Peyer's patch (tissue), 4 donors: ENCODE measurements at places on chromosomes 13 and 19.

GRCh38 chr13:39455521-39456175 is 147.3 kb downstream of the LHFPL6 start:
- no peak overlapping the region for H3K27ac ChIP-seq
- no peak overlapping the region for H3K4me3 ChIP-seq
- no peaks in the 10 kb centered on the region for H3K4me1 ChIP-seq
- no peaks in the 10 kb centered on the region for H3K36me3 ChIP-seq
- no peak for DNase-seq

DNA sequence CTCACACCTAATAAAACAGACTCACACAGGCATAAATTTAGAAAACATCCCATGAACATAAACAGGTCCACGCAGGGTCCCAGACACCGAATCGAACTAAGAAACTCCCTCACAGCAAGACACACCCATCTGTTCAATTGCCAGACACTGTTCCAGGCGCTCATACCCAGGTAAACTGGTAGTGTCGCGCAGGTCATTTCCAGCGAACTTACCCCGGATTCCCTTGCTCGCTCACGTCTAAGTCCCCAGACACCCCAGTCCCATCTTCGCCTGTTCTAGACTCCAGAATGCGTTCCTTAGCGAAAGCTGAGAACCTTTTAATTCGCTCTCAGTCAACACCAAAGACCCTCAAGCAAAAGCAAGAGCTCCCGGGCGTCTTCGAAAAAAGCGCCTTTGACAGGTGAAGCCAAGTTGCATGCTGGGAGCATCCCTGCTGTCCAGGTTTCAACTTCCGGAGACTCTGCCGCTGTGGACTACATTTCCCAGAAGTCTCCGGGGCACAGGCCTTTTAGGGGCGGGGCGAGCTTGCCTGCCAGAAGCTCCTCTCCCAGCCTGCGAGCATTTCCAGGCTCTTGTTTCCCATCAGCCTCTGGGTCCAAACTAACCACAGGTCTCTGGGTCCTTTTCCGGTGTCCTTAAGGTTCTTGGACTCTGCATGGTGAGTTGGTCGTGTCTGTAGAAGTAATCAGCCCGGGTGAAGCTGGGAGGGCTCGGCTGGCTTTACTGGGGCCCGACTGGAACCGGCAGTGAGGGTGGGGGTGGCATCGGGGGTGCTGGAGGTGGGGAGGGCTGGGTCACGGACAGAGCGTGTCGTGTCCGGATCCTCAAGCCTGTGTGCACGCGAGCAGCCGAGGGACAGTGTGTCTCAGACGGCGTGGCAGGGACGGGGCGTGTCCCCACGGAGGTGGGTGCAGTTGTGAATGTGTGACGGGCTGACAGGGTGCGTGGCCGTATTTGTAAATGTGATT is at the start of gene ZNF283:
ZNF283 (plus strand) TSS at position 535 of the 968 bp plus-strand sequence. CDS start 6,184 bp downstream, outside the sequence.
- H3K27me3 ChIP-seq: no peaks in the 10 kb centered on the region
- DNase-seq: peak; percentile 91
- peak within 1 kb of the TSS; percentile 63 for H3K4me3 ChIP-seq
- H3K36me3 ChIP-seq: peaks cover 36% of the 10 kb centered on the region

GRCh38 chr19:10009714-10010224 is 535 bp downstream of the COL5A3 start:
- DNase-seq: no peak
- H3K27ac ChIP-seq: no peak overlapping the region
- H3K4me3 ChIP-seq: peak overlapping the region; percentile 26
- H3K4me1 ChIP-seq: peaks cover 40% of the 10 kb centered on the region
- no peaks in the 10 kb centered on the region for H3K36me3 ChIP-seq

GRCh38 chr13:112958127-112958989 is 10.7 kb upstream of the MCF2L start:
- H3K27ac ChIP-seq: peak overlapping the region; percentile 30
- H3K4me1 ChIP-seq: no peaks in the 10 kb centered on the region
- H3K36me3 ChIP-seq: no peaks in the 10 kb centered on the region
- H3K4me3 ChIP-seq: no peak overlapping the region
- peak; percentile 28 for DNase-seq

DNA sequence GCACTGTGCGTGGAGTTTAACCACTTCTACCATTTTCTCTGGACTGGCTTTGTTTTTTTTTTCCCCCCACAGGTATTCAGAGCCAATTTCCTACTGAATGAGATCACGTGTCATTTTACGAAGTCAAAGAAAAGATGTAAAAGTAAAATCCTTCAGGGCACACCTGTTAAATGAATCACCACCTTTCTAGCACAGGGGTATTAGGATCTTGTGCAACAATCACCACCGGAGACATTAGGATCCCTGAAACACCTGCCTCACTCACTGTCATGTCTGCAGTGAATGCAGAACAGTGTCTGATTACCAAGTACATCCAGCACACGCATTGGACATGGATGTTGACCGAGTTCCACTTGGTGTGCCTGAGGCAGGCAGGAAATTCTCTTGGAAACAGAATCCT is 17.2 kb downstream of the BRD4 start:
- no peaks in the 10 kb centered on the region for H3K36me3 ChIP-seq
- DNase-seq: no peak
- no peak overlapping the region for H3K4me3 ChIP-seq
- H3K27me3 ChIP-seq: no peaks in the 10 kb centered on the region

- no peaks in the 10 kb centered on the region for H3K36me3 ChIP-seq
- no peak overlapping the region for H3K4me3 ChIP-seq
- H3K4me1 ChIP-seq: no peaks in the 10 kb centered on the region
- H3K27me3 ChIP-seq: no peaks in the 10 kb centered on the region
- no peak overlapping the region for H3K27ac ChIP-seq
Measured at GRCh38 chr13:31074756-31075155, 86.9 kb downstream of the HSPH1 start.

- no peak for DNase-seq
- H3K27ac ChIP-seq: no peak overlapping the region
- H3K27me3 ChIP-seq: no peaks in the 10 kb centered on the region
- H3K36me3 ChIP-seq: no peaks in the 10 kb centered on the region
Measured at GRCh38 chr19:23539499-23539898, 144.2 kb upstream of the ZNF91 start.

DNA sequence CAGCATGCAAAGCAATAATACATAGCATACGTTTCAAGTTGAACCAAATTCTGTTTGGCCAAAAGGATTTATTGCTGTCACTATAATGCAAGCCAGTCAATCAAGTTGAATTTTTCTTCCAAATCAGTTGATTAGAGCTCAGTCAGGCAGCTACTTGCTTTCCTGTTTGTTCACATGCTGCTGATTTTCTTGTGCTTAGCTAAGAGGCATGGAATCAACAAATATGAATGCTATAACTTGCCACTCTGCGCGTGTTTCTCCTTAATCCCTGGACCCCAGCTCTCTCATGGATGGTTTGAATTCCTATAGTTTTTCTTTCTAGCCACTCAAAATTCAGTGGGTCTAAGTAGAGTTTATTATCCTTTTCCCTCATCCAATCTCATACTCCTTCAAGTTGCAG is 311.3 kb downstream of the KLF5 start:
- H3K4me3 ChIP-seq: no peak overlapping the region
- H3K4me1 ChIP-seq: no peaks in the 10 kb centered on the region
- H3K27me3 ChIP-seq: no peaks in the 10 kb centered on the region

GRCh38 chr19:38494379-38494778 is 60.9 kb downstream of the RYR1 start:
- DNase-seq: no peak
- H3K36me3 ChIP-seq: no peaks in the 10 kb centered on the region
- no peaks in the 10 kb centered on the region for H3K27me3 ChIP-seq
- H3K27ac ChIP-seq: no peak overlapping the region

GRCh38 chr13:100396776-100397175 is 191.8 kb downstream of the GGACT start:
- no peaks in the 10 kb centered on the region for H3K36me3 ChIP-seq
- no peak overlapping the region for H3K4me3 ChIP-seq
- H3K27me3 ChIP-seq: no peaks in the 10 kb centered on the region

DNA sequence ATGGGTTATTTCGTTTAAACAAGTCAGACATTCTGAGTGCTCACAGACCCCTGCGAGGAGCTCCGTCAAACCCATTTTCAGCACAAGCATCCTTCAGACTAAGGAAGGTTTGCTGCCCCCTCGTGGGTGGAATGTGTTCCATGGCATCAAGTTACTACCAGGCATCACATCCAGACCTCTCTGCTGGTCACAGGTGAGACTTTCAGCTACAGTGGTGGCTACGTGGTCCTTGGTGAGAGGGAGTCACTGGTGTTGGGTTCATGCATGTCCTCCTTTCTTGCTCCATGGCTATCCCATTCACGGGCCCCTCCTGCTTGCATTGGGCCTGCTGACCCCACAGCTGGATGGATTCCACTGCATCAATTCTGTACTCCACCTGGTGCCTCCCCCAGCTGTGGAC is 9.1 kb upstream of the LILRB5 start:
- peak; percentile 78 for DNase-seq
- no peaks in the 10 kb centered on the region for H3K27me3 ChIP-seq
- no peaks in the 10 kb centered on the region for H3K4me1 ChIP-seq
- no peak overlapping the region for H3K27ac ChIP-seq
- H3K4me3 ChIP-seq: no peak overlapping the region

DNA sequence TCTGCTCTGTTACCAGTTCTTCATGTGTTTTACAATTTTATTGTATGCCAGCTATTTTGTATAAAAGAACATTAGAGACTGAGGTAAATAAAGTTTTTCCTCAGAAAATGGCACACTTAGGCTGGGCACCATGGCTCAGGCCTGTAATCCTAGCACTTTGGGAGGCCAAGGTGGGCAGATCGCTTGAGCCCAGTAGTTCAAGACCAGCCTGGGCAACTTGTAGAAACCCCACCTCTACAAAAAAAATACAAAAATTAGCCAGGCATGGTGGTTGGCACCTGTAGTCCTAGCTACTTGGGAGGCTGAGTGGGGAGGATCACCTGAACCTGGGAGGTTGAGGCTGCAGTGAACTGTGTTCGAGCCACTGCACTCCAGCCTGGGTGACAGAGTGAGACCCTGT is 32.0 kb downstream of the CCDC8 start:
- no peaks in the 10 kb centered on the region for H3K4me1 ChIP-seq
- H3K27ac ChIP-seq: no peak overlapping the region
- no peaks in the 10 kb centered on the region for H3K36me3 ChIP-seq
- DNase-seq: no peak
- no peaks in the 10 kb centered on the region for H3K27me3 ChIP-seq
- no peak overlapping the region for H3K4me3 ChIP-seq

DNA sequence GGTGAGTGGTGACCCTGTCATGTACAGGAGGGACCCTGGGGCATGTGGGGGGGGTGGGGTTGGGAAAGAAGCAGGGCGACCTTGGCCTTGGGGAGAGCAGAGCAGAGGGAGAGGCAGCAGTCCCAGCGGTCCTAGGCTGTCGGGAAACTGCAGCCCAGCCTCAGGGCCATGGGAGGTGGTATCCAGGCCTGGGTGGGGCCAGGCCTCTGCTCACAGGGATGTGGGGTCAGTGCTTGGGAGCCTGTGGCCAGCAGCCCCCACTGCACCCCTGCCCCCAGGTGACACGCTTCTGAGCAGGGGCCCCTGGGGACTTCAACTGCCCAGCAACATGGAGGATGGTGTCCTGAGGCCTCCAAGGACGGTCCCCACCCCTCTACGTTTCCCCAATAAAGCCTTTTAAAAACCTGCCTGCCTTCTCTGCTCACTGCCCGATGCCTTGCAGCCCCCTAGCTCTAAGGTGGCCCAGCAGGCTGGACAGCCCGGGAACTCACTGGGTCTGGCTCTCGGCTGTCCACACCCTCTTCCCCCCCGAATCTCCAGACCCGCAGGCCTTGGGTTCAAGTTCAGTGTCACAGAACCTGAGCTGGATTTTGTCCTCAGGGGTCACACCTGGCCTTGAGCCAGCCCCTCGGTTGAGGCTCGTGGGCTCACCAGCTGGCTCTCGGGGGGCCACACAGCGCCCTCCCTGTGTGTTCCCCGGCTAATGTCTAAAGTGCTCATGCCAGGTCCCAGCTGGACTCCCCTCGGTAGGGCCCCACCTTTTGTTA is 6.9 kb downstream of the PNKP start:
- no peak for DNase-seq
- no peak overlapping the region for H3K4me3 ChIP-seq

- H3K4me3 ChIP-seq: peak within 1 kb of the TSS; percentile 97
- DNase-seq: peak; percentile 86
- no peaks in the 10 kb centered on the region for H3K27me3 ChIP-seq
Measured at GRCh38 chr19:41882568-41883462, at the start of gene ARHGEF1. Gene ARHGEF1, plus strand, starts transcription at chr19:41883184. Its CDS starts 4,899 bp downstream, at chr19:41888083.

DNA sequence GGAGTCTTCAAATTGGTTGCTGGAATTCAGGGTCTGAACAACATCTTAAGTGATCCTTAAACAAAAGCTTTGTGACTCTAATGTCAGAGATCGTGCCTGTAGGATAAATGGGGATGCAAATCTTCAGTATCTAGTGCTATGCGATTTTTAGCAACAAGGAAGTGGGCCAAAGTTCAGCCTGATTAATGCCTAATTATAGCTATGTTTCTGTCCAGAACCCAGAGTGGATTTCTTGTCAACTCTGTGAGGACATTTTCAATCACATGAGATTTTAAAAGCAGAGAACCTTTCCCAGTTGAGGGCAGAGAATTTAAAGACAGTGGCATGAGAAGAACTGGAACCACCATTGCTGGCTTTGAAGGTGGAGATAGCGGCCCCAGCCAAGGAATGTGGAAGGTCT is 84.3 kb upstream of the PCDH9 start:
- no peak overlapping the region for H3K27ac ChIP-seq
- H3K36me3 ChIP-seq: no peaks in the 10 kb centered on the region
- no peak for DNase-seq
- no peaks in the 10 kb centered on the region for H3K27me3 ChIP-seq
- no peaks in the 10 kb centered on the region for H3K4me1 ChIP-seq
- no peak overlapping the region for H3K4me3 ChIP-seq

- peaks cover 47% of the 10 kb centered on the region for H3K4me1 ChIP-seq
- no peaks in the 10 kb centered on the region for H3K27me3 ChIP-seq
Measured at GRCh38 chr19:37941782-37942515, 34.9 kb downstream of the SIPA1L3 start.

- H3K27me3 ChIP-seq: no peaks in the 10 kb centered on the region
- peaks cover 64% of the 10 kb centered on the region for H3K36me3 ChIP-seq
- no peak overlapping the region for H3K4me3 ChIP-seq
- no peak for DNase-seq
Measured at GRCh38 chr19:35738021-35738886, 4.0 kb downstream of the IGFLR1 start.

GRCh38 chr19:49468746-49469447 is 5.1 kb upstream of the FLT3LG start:
- H3K27ac ChIP-seq: peak overlapping the region; percentile 63
- H3K4me3 ChIP-seq: no peak overlapping the region
- peak; percentile 90 for DNase-seq
- no peaks in the 10 kb centered on the region for H3K36me3 ChIP-seq
- peaks cover 26% of the 10 kb centered on the region for H3K4me1 ChIP-seq

DNA sequence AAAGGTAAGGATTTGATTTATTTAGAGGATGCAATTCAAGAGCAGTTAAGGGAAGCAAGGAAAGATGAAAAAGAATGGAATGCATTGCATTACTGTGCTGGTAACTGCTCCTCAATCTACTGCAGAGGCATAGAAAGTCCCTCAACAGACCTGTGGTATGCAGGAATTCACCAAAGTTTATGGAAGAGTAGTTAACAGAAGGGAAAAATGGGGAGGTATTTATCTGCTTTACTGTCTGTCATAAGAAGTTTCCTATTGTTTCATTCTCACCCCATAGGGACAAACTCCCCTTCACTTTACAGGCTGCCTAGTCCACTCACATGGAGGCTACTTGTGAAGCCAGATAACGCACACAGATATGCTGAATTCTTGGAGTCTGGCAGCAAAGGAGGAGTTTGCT is 354.9 kb upstream of the SPRY2 start:
- no peaks in the 10 kb centered on the region for H3K27me3 ChIP-seq
- H3K36me3 ChIP-seq: no peaks in the 10 kb centered on the region
- H3K27ac ChIP-seq: no peak overlapping the region
- H3K4me3 ChIP-seq: no peak overlapping the region

GRCh38 chr19:40360708-40361241 is 12.3 kb downstream of the PLD3 start:
- no peaks in the 10 kb centered on the region for H3K4me1 ChIP-seq
- no peak overlapping the region for H3K4me3 ChIP-seq
- no peaks in the 10 kb centered on the region for H3K27me3 ChIP-seq
- H3K27ac ChIP-seq: no peak overlapping the region
- H3K36me3 ChIP-seq: no peaks in the 10 kb centered on the region
